ENCODE measurements at places on chromosomes 5 and 9. TPM values are rescaled to one million over a fixed set of nuclear protein-coding genes. Genes with fewer than 3 reads are reported as not detected.

Gene PCA3
- 0.36 TPM for total RNA-seq

Gene PAX5
- not detected for total RNA-seq

Gene NMUR2
- not detected for total RNA-seq

Gene APBA1
- total RNA-seq: 1.8 TPM

Gene LCN9
- not detected for total RNA-seq

Gene SHOC1
- under 0.01 TPM for total RNA-seq

Gene KIAA0825
- 10.0 TPM for total RNA-seq

Gene INSL4
- not detected for total RNA-seq

Gene TTC23L
- total RNA-seq: 0.29 TPM

Gene MZB1
- total RNA-seq: not detected

Gene ANKRD20A1
- total RNA-seq: not detected

Gene PTGDS
- 57.9 TPM for total RNA-seq

Gene MEIKIN
- total RNA-seq: not detected

Gene SPZ1
- not detected for total RNA-seq

Gene PCDHA6
- total RNA-seq: 1.1 TPM

Gene FBP2
- not detected for total RNA-seq

Gene TPPP
- total RNA-seq: not detected

Gene TAF11L5
- not detected for total RNA-seq

Gene IFNA21
- not detected for total RNA-seq

Gene SECISBP2
- total RNA-seq: 30.6 TPM

Gene DNM1
- 3.6 TPM for total RNA-seq

Gene IL6ST
- 804 TPM for total RNA-seq

Gene DMGDH
- total RNA-seq: 7.2 TPM

Gene PCDHGC4
- total RNA-seq: 3.8 TPM

Gene CENPK
- 11.9 TPM for total RNA-seq

Gene CPLANE1
- 54.2 TPM for total RNA-seq

Gene KLHL9
- total RNA-seq: 38.4 TPM

Gene PCDHB9
- 1.8 TPM for total RNA-seq

Gene KCNIP1
- total RNA-seq: not detected

Gene PIP5KL1
- total RNA-seq: 3.5 TPM

Gene CMBL
- total RNA-seq: 9.0 TPM

Gene C9orf50
- total RNA-seq: 0.36 TPM

Gene SNX2
- total RNA-seq: 124 TPM

Gene BHMT
- total RNA-seq: not detected

Gene HTR1A
- total RNA-seq: not detected

Gene PDCD1LG2
- total RNA-seq: 4.7 TPM

Gene STK32A
- total RNA-seq: 1.8 TPM

Gene NR6A1
- 0.88 TPM for total RNA-seq

Gene ABCA1
- total RNA-seq: 50.1 TPM

Gene PRR7
- 10.0 TPM for total RNA-seq

Gene PCDHB13
- 2.1 TPM for total RNA-seq

Gene GALNT12
- 10.1 TPM for total RNA-seq

Gene ACTBL2
- total RNA-seq: not detected

Gene RAD23B
- total RNA-seq: 148 TPM

Gene OTP
- under 0.01 TPM for total RNA-seq

Gene CHD1
- total RNA-seq: 47.4 TPM

Gene PTGES
- 70.9 TPM for total RNA-seq

Gene LURAP1L
- total RNA-seq: 88.3 TPM

Gene ARL14EPL
- total RNA-seq: not detected
